Endothelial cell of umbilical vein (primary cell): ENCODE measurements at places on chromosomes 5 and 9.

- no peak for DNase-seq
These were observed 240.9 kb downstream of the GAS1 start for GRCh38 chr9:86706391-86706790.

GRCh38 chr5:81544351-81545018 is 150.6 kb upstream of the ACOT12 start:
- DNase-seq = no peak

DNA sequence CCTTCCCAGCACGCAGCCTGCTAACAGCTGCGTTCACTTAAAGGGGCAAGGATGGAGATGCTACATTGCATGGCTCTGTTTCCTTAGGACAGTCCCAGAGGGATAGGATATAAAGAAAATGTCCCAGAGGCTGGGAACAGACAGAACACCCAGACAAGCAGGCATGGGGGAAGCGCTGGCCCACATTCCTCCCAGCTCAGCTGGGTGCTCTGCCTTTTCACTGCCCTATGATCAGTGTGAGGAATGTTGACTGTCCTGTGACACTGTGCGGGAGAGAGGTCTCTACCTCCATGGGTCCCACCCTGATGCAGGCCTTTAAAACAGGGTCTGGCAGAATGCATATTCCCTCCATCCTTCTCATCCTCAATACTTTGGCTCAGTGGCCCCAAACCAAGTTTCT is 459.4 kb upstream of the DMAC1 start:
- DNase-seq = no peak

- no peak for DNase-seq
These were observed 116.3 kb upstream of the SLC25A48 start for GRCh38 chr5:135718151-135718550.

DNA sequence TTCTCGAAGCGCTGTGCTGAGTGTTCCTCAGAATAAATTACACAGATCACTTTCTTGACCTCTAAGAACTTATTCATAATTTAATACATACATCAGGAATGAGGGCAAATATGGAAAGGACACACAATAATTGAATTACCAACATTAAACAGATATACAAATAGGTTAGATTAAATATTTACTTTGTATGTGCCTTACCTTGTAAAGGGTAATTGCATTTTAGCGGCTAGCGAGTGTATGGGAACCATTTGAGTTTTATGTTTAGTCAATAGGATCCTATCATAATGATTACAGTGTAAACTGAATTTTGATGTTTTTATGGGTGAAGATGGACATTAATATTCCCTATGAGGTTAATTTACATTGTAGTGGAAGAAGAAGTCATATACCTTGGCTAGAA is 1187.1 kb upstream of the WWC1 start:
- DNase-seq = no peak

GRCh38 chr9:91302831-91303230 is 58.9 kb downstream of the AUH start:
- DNase-seq = peak; percentile 76

- no peak for DNase-seq
These were observed 416.5 kb upstream of the CCNH start for GRCh38 chr5:87829217-87829551.

DNA sequence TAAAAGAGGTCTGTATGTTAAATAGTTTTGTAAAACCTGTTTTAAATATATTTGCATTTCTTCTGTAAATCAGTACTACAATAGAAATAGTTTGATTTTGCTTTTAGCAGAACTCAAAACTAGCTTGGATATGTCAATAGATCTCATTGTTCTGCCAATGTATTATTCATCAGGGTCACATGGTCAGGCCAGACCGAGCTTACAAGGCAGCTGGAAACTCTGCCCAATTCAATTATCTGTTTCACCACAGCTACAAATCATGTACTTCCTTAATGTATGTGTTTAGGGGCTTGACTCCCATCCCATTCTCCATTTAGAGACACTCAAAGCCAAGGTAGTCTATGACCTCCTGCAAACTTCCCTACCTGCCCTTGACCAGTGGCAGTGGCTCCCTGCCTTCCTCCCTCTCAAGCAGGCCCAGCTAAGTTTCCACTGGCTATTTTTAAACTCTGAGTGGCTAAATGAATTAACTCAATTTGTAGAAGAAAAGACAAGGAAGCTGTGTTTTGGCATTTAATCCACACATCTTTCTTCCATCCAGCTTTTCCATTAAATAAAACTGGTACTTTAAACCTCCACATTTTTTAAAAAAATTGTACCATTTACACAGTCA is 46.4 kb upstream of the SELENOP start:
- no peak for DNase-seq

- DNase-seq = peak; percentile 78
These were observed 97.8 kb downstream of the TSSK1B start for GRCh38 chr5:113336975-113337374.

DNA sequence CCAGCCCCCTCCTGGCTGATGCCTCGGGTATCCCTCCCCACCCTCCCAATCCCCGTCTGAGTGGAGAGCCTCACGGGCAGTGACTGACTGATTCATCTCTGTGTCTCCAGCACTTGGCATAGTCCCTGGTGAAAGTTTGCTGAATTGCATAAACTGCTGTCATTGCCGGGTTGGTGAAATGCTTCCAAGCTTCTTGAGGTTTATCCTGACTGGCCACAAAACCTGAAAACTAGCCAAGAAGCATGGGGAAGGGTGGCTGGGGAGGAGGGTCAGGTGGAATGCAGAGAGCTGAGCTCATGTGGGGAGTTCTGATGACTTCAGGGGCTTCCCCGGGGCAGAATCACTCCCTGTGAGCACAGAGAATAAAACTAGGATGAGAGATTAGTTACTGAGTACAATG is 56.9 kb upstream of the GGTA1 start:
- no peak for DNase-seq

DNA sequence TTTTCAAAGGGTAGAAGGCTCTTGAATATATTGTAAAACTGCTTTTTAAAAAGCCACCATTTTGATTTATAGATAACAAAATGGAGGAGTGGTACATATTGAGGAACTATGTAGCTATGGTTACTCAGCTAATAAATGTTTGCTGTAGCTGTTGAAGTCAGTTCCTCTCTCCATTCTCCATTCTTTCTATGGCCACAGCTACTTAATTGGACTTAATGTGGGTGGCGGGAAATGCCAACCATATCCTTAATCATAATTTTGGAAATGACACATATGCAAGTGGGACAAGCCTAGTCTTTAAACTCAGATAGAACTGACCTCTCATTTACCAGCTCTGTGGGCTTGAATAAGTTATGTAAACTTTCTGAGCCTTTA is 10.6 kb downstream of the CDKN2A start:
- DNase-seq = no peak
